ENCODE measurements at places on chromosomes 7 and 10. TPM values are rescaled to one million over a fixed set of nuclear protein-coding genes. Genes with fewer than 3 reads are reported as not detected.

CCDC3 gene
- 141 TPM for total RNA-seq

GFRA1 gene
- total RNA-seq: 104 TPM

PPP1R17 gene
- not detected for total RNA-seq

HOXA4 gene
- total RNA-seq: 4.5 TPM

SEMA4G gene
- 4.0 TPM for total RNA-seq

PVRIG gene
- not detected for total RNA-seq

TBX20 gene
- total RNA-seq: not detected

KCNMA1 gene
- total RNA-seq: 11.3 TPM

FOXL3 gene
- total RNA-seq: not detected

DNA sequence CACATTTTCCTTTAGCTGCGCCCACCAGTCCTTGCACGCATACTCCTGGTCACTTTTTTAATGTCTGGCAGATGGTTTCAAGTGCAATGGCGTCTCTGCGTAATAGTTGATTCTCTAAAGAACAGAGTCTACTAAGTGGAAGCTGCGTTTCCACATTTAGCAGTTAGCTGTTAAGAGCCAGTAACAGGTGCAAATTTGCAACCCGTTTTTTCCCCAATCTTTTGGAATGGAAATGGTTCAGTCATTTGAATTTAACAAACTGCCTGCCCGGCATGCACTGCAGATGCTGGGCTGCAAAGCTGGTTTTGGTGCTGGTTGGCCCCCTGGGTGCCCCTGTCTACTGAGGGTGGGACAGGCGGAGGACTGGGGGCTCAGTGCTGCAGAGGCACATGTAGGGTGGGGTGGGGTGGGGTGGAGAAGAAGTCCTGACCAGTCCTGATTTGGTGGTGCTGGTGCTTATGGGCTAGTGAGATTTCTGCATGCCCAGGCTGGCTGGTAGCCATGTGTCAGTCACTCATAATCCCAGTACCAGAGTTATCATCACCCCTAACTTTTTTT lies 43.9 kb downstream of the CUX1 start:
- DNase-seq: no peak
- no peaks in the 10 kb centered on the region for H3K27me3 ChIP-seq
- no peak overlapping the region for H3K4me3 ChIP-seq
- no peak overlapping the region for H3K27ac ChIP-seq
- H3K36me3 ChIP-seq: no peaks in the 10 kb centered on the region

- no peaks in the 10 kb centered on the region for H3K4me1 ChIP-seq
- no peaks in the 10 kb centered on the region for H3K27me3 ChIP-seq
- no peaks in the 10 kb centered on the region for H3K36me3 ChIP-seq
- H3K27ac ChIP-seq: no peak overlapping the region
- no peak overlapping the region for H3K4me3 ChIP-seq
Measured at GRCh38 chr10:74901867-74902450, 75.6 kb downstream of the KAT6B start.

- no peak overlapping the region for H3K27ac ChIP-seq
- no peak for DNase-seq
- no peaks in the 10 kb centered on the region for H3K36me3 ChIP-seq
- H3K4me3 ChIP-seq: no peak overlapping the region
Measured at GRCh38 chr10:1299041-1299726, 243.0 kb downstream of the WDR37 start.

- DNase-seq: no peak
- no peak overlapping the region for H3K4me3 ChIP-seq
- H3K27me3 ChIP-seq: no peaks in the 10 kb centered on the region
- no peaks in the 10 kb centered on the region for H3K36me3 ChIP-seq
- H3K4me1 ChIP-seq: no peaks in the 10 kb centered on the region
Measured at GRCh38 chr10:126017961-126018560, 121.7 kb downstream of the FANK1 start.

- no peak for DNase-seq
- H3K36me3 ChIP-seq: no peaks in the 10 kb centered on the region
Measured at GRCh38 chr7:31707089-31707488, 20.1 kb downstream of the PPP1R17 start.

- H3K4me1 ChIP-seq: no peaks in the 10 kb centered on the region
- DNase-seq: no peak
- no peaks in the 10 kb centered on the region for H3K27me3 ChIP-seq
- H3K4me3 ChIP-seq: no peak overlapping the region
Measured at GRCh38 chr7:28301148-28301641, 111.1 kb upstream of the CREB5 start.

DNA sequence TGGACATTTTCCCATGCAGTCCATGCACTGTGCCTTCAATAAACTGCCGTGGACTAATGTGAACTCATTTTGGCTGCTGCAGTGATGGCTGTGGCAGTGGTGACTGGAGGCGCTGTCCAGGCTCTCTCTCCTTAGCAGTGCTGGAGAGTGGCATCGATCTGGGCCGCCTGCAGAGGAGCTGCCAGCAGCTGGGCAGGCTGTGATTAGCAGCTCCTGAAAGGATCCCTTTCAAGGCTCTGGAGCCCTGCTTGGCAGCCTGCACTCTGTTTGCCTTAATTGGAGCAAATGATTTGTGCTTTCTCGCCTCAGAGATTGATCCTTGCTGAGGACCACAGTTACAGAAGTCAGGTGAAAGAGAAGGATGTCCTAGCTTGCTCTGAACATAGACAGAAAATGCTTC lies 130.1 kb upstream of the VWC2 start:
- no peaks in the 10 kb centered on the region for H3K4me1 ChIP-seq
- no peak overlapping the region for H3K27ac ChIP-seq
- DNase-seq: no peak
- no peaks in the 10 kb centered on the region for H3K36me3 ChIP-seq

DNA sequence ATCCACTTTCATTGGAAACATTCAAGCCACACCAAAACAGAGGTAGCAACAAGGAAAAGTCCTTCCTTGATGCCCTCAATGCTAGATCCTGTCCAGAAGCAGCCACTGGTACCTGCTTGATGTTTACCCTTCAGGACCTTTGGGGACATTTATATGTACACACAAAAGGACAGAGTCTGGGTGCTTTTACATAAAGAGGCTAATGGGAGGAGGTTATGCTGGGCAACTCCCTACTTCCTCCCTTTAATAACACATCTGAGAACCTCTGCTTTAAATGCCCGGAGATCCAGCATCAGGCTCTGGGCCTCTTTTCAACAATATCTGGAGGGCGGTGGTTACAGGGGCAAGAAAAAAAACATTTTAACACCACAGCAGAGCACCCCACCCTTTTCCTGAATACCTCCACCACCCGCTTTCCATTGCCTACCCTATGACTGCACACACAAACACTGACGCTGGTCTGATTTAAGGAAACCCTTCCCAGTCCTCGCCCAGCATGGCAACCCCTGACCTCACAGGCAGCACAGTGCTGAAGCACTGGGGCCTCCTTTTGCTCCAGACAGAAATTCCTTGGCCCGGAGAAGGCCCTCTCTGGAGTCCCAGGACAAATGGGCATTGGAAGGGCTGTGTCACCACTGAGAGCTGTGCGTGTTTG lies 39.3 kb upstream of the DUSP5 start:
- H3K27ac ChIP-seq: peak overlapping the region; percentile 34
- DNase-seq: no peak
- no peaks in the 10 kb centered on the region for H3K27me3 ChIP-seq
- H3K4me1 ChIP-seq: no peaks in the 10 kb centered on the region
- no peak overlapping the region for H3K4me3 ChIP-seq
- no peaks in the 10 kb centered on the region for H3K36me3 ChIP-seq

DNA sequence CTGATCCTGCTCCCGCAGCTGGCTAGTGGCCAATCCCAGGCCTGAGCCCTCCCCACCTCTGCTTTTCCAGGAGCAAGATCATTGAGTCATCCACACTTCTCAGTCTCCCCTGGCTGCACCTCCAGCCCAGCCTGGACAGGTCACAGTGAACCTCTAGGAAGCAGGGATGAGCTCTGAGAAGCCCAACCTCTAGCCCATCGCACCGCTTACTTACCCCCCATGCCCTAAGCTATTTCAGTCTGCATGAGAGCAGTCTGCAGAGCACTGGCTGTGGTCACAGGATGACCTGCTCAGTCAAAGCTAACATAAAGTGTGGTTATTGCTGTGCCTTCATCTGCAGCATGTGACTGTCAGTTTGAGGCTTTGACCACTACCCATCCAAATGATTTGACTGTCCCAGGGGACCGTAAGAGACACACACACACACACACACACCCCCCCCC lies 129.2 kb downstream of the SORBS1 start:
- no peak overlapping the region for H3K4me3 ChIP-seq
- peaks cover 16% of the 10 kb centered on the region for H3K36me3 ChIP-seq
- peaks cover 14% of the 10 kb centered on the region for H3K4me1 ChIP-seq
- no peak for DNase-seq
- no peak overlapping the region for H3K27ac ChIP-seq

DNA sequence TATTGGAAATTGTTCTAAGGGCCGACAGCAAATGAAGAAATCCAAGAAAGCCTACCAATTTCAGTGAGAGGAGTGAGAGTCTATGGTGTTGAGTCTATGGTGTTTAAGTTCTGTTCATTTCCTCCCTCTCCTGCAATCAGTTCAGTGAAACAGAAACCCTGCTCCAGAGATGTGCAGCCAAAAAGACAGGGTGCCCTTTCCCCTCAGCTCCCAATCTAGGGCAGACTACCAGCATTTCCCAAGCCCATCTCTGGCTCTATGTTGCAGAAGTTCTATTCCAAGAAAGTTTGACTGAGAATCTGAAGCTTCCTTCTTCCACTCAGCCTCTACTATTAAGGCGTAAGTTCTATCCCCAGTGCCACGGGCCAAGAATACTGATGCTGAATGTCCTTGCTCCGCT lies 18.5 kb upstream of the ALOX5 start:
- no peaks in the 10 kb centered on the region for H3K27me3 ChIP-seq
- no peak overlapping the region for H3K27ac ChIP-seq
- H3K4me3 ChIP-seq: no peak overlapping the region
- DNase-seq: no peak

DNA sequence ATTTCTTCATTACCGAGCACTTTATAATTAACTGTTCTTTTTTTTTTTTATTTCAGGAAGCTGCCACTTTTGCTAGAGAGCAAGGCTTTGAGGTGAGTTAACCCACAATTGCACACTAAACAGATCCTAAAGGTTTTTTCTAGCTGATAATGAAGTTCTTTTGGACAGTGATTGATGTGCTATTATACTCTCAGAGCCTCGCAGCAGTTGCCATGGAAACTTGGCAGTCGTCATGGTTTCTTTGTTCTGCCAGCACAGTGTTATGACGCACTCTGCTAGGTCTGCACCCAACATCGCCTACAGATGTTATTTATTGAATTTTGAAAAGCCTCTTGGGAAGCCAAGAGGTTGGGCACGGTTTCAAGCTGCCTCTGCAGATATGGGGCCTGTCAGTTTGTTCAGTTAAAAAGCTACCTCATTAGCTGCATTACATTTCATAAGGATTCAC lies 237.2 kb upstream of the KAT6B start:
- H3K27ac ChIP-seq: peak overlapping the region; percentile 69
- no peaks in the 10 kb centered on the region for H3K36me3 ChIP-seq
- H3K4me1 ChIP-seq: no peaks in the 10 kb centered on the region
- H3K27me3 ChIP-seq: no peaks in the 10 kb centered on the region

GRCh38 chr10:86693721-86694369 lies 25.5 kb downstream of the LDB3 start:
- peak; percentile 54 for DNase-seq
- no peaks in the 10 kb centered on the region for H3K27me3 ChIP-seq
- no peaks in the 10 kb centered on the region for H3K4me1 ChIP-seq

GRCh38 chr10:49332768-49333167 lies 33.8 kb downstream of the C10orf71 start:
- DNase-seq: no peak
- H3K36me3 ChIP-seq: no peaks in the 10 kb centered on the region
- H3K27ac ChIP-seq: no peak overlapping the region
- H3K4me1 ChIP-seq: no peaks in the 10 kb centered on the region
- no peaks in the 10 kb centered on the region for H3K27me3 ChIP-seq

DNA sequence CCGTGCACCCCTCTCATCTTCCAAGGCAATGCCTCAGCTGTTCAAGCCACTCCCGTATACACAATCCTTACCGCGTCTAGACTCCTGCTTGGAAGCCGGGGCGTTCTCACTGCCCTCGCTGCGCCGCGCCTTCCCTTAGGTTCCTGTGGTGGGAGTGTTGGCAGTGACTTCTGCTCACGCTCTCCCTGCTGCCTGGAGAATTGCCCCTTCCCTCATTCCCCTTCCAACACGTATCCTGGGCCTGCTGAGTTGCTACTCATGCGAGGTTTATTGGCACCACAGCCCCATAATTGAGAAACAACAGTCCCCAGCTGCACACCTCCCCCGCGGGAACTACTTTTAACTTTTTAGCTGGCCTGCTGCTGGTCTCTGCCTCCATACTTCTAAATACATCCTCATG lies 31.9 kb downstream of the RBM17 start:
- no peaks in the 10 kb centered on the region for H3K27me3 ChIP-seq
- no peak overlapping the region for H3K4me3 ChIP-seq
- no peak overlapping the region for H3K27ac ChIP-seq
- H3K4me1 ChIP-seq: peaks cover 31% of the 10 kb centered on the region
- H3K36me3 ChIP-seq: no peaks in the 10 kb centered on the region

GRCh38 chr10:77158666-77159065 lies 478.9 kb downstream of the KCNMA1 start:
- no peak for DNase-seq
- no peak overlapping the region for H3K27ac ChIP-seq
- H3K36me3 ChIP-seq: no peaks in the 10 kb centered on the region
- no peaks in the 10 kb centered on the region for H3K27me3 ChIP-seq
- H3K4me1 ChIP-seq: no peaks in the 10 kb centered on the region

DNA sequence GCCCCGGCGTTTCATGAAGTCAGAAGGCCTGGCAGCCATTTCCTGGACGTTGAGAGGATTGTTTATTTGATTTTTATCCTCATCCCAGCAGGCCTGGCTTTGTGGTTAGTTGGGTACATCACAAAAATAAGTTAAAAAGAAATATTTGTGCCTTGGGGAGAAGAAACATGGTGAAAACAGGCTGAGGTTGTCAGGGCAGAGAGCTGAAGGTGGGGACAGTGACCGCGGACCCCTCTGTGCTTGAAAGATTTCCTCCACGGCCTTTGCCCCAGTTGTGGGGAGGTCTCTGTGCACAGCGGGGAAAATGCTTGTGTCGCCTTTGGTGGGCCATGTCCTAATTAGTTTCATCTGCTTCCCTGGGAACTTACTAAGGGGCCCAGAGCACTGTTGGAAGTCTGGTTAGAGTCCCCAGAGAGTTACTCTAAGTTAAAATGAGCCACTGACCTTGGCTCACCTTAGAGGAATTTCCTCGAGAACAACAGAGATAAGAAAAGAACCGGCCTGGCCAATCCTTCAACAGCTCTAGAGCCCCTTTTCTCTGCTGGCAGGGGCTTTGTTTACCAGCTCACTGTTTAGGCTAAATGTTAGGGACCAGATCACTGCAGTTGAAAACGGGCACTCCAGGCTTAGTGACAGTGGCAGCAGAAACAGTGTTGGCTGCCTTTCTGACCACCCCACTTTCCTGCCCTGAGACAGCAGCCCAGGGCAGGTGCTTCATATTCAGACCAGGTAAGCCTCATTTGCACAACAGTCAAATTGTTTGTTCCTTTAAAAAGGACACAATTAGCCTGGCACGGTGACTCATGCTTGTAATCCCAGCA lies 37.9 kb downstream of the CRCP start:
- no peaks in the 10 kb centered on the region for H3K27me3 ChIP-seq
- peak; percentile 30 for DNase-seq
- H3K27ac ChIP-seq: peak overlapping the region; percentile 70
- peaks cover 30% of the 10 kb centered on the region for H3K4me1 ChIP-seq
- no peak overlapping the region for H3K4me3 ChIP-seq
- peaks cover 61% of the 10 kb centered on the region for H3K36me3 ChIP-seq

GRCh38 chr7:71348821-71349681 lies 217.1 kb downstream of the GALNT17 start:
- no peaks in the 10 kb centered on the region for H3K4me1 ChIP-seq
- H3K4me3 ChIP-seq: no peak overlapping the region
- H3K36me3 ChIP-seq: no peaks in the 10 kb centered on the region
- H3K27ac ChIP-seq: no peak overlapping the region
- DNase-seq: no peak

GRCh38 chr7:106102387-106102966 lies 9.6 kb downstream of the SYPL1 start:
- no peaks in the 10 kb centered on the region for H3K36me3 ChIP-seq
- no peaks in the 10 kb centered on the region for H3K4me1 ChIP-seq
- H3K27ac ChIP-seq: no peak overlapping the region
- no peak for DNase-seq
- no peaks in the 10 kb centered on the region for H3K27me3 ChIP-seq
